ENCODE measurements at places on chromosomes 4 and X.

DNA sequence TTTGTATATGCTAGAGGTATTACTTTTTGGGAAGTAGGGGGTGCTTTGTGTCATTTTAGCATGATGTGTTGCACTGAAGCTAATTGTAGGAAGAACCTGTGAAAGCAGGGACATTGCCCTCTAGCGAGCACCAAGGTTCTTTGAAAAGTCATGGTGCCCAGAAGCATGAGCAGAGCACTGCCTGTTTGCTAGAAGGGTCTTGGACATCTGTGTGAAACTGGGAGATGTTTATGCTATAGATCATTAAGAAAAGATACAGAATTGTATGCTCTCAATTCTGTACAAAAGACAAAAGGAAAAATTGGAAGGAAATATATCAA, 14.7 kb downstream of the GRPR start:
- DNase-seq, result no peak

- no peak for DNase-seq
Measured at GRCh38 chr4:26116057-26116456, 202.0 kb downstream of the SMIM20 start.

GRCh38 chr4:96955226-96955625, 1115.3 kb downstream of the PDHA2 start:
- no peak for DNase-seq

DNA sequence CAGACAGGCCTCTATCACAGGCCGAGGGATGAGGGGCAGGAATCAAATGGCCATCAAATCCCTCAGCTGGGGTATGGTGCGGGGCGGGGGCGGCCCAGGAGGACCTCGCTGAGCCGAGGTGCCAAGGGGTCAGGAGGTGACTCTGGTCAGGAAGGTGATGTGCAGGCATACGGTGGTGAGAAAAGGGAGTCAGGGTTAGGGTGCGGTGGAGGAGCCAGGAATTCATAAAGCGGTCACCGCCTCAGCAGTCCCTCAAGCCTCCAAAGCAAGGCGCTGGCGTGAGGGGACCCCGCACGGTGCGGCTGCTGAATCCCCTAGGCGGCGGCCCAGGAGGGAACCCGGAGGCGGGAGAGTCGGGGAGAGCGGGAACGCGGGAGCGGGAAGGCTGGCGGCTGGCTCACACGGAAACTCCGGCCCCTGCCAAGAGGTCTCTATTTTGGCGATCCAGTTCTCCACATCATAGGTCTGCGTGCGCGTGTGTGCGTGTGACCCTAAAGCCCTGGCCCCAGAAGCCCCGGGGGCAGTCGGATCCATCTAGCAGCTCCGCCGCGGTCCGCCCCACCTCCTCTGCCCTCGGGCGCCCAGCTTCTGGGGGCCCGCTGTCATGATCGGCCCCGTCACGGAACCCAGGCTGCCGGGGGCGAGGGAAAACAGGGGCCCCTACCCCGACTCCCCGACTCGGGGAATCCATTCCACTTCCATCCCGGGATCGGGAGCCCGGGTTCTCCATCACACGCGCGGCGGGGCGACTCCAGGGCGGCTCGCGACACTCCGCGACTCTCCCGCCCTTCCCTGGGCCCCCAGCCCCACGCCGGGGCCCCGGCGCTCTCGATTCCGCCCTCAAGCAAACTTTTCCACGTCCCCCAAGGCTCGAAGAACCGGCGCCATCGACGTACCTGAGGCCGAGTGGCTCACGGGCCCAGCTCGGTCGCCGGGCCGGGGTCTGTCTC, 593 bp downstream of the ELF4 start:
- DNase-seq, result no peak

DNA sequence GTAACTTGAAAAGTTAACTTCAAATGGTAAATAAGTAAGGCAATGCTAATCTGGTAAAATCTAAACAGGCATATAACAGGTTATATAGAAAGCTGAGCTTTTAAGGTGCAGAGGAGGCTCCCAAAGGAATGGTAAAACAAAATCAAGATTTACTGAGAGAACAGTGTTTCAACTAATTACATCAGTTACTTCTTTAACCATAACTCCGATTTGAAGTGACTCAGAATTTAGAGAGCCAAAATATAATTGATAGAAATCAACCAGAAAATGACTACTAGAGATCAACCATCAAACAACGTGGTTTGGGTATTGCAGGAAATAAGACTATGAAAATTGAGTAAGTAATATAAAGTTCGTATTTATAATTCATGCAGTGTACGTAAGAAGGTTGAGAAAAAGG, 6.9 kb downstream of the G3BP2 start:
- DNase-seq, result no peak

DNA sequence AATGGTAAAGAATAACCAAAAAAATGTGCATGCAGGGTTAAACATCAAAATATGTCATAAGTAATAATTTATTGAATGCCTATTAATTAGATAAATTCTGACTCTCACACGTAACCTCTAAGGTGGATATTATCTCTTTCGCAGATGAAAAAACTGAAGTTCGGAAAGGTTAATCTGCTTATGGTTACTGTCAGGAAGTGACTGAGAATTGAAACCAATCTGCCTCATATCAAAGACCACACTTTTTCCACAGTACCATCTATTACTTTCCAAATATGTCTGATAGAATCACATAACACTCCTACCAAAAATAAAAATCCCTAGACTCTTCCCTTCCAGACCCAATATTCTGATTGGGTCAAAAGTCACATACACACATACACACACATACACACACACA, 6.2 kb downstream of the CHIC2 start:
- no peak for DNase-seq

DNA sequence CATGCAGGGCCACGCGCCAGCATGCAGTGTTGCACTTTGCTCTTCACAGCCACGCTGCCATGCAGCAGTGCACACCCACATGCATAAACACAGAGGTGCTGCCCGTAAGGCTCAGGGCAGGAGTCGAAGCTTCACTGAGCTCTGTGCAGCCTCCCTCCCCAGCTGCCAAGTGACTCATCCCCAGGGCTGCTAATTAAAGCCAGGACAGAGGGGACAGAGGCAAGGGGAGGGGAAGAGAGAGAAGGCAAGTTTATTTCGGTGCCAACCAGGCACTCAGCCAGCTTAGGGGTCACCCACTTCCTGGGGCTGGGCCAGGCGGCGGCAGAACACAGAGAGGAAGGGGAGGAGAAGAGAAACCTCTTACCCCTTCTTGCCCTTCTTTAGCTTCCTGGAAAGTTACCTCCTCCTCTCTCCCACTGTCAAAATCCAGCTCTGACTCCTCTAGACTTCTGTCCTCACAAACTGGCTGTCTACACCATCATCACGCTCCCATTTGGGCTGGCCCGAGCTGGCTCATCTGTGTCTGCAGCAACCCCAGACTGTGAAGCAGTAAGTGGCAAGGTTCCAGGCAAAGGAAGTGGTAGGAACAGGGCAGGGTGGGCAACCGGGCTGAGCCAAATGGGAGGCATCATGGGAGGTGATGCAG, 6.2 kb upstream of the IQSEC2 start:
- DNase-seq, result no peak

DNA sequence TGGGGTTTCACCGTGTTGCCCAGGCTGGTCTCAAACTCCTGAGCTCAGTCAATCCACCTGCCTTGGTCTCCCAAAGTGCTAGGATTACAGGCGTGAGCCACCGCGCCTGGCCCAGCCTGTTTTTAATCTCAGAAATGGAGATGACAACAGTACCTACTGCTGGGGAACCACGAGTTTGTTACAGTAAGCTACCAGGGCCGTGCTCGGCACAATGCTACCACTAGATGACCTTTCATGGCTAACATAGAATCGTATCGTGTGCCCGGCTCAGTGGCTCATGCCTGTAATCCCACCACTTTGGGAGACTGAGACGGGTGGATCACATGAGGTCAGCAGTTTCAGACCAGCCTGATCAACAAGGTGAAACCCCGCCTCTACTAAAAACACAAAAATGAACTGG, 90.8 kb upstream of the SLC34A2 start:
- DNase-seq, result no peak

GRCh38 chr4:74777531-74777930, 16.8 kb downstream of the BTC start:
- no peak for DNase-seq

GRCh38 chr4:182280436-182281111, 37.4 kb downstream of the TENM3 start:
- DNase-seq, result no peak

- DNase-seq, result no peak
Measured at GRCh38 chr4:174201871-174202270, 81.6 kb downstream of the FBXO8 start.

GRCh38 chrX:103311399-103311780, 600 bp upstream of the BEX2 start:
- no peak for DNase-seq

DNA sequence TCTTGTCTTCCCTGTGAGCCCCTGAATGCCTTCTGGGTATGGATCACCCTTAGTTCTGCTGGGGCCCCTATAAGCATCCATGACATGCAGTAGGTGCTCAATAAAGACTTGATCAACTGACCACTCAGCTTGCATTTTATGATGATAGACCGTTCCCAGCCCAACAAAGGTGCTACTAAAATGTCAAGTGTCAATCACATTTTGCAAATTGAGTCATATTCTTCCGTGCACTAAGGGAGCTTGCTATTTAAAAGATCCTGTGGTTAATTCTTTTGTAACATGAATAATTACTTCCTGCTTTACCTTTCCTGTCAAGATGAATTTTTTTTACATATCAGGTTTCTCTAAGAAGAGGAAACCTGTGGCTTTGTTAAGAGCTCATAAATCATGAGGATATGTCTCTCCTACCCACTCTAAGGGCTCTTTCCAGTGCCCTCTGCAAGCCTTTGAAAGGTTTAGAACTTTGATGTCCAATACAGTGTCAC, 47.6 kb downstream of the SH3KBP1 start:
- DNase-seq, result no peak

- no peak for DNase-seq
Measured at GRCh38 chr4:111400741-111401140, 744.5 kb upstream of the FAM241A start.

- DNase-seq, result no peak
Measured at GRCh38 chr4:92969650-92970379, 666.0 kb downstream of the GRID2 start.

DNA sequence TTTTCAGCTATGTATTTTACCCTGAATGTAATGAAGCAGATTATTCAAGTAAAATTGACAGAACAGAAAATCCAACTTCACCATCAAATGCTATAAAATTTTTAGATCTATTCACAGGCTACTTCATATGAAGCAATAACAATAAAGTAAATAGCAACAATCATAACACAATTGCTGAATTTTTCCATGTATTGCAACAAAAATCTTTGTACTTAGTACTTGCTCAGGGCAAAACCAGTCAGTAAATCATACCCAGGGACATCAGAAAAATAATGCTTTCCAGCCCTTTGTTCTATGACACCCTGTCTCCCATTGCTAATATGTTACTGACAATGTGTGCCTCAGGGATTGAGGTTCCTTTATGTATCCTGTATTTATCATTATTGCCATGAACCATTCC, 15.5 kb downstream of the TNIP3 start:
- DNase-seq, result no peak

- DNase-seq, result no peak
Measured at GRCh38 chrX:153459986-153460385, 10.4 kb downstream of the HAUS7 start.

DNA sequence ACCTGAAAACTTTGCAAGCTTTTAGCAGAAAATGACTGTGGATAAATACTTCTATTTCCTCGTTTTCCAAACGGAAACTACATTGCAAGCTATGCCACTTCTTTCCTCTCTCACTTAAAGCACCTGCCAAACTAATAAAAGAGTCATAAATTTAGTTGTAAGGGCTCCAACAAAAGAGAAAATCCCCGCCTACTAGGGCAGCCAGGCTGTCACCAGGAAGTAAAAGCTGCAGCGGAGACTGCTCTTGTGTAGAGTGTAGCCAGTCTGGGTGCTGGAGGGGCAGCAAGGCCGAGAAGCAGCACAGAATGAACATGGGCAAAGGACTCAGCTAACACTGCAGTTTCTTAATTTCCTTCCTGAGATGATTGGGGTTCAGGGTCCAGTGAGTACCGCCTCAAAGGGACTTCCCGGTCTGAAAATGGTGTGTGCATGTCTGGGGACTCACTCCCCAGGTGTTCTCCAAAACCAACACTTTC, 89.3 kb upstream of the MAML3 start:
- DNase-seq, result no peak

GRCh38 chr4:144954230-144954629, 143.8 kb downstream of the ANAPC10 start:
- DNase-seq, result no peak

DNA sequence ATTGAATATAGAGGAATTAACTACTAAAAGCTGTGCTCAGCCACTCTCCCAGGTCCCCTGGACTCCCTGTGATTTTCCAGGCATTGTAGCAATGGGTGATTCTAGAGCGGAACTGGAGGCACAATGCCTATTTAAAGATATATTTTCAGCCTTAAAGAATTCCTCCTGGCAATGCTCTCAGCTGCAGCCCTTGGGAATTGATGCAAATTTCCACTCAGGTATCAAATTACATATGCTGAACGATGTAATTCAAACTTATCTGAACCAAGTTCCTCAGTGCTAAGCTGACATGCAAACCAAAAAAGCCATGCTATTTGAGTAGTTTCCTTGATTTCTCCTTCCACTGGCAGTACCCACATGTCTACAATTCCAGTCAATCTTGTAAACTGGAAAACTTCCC, 86.3 kb upstream of the GABRA3 start:
- DNase-seq, result no peak

DNA sequence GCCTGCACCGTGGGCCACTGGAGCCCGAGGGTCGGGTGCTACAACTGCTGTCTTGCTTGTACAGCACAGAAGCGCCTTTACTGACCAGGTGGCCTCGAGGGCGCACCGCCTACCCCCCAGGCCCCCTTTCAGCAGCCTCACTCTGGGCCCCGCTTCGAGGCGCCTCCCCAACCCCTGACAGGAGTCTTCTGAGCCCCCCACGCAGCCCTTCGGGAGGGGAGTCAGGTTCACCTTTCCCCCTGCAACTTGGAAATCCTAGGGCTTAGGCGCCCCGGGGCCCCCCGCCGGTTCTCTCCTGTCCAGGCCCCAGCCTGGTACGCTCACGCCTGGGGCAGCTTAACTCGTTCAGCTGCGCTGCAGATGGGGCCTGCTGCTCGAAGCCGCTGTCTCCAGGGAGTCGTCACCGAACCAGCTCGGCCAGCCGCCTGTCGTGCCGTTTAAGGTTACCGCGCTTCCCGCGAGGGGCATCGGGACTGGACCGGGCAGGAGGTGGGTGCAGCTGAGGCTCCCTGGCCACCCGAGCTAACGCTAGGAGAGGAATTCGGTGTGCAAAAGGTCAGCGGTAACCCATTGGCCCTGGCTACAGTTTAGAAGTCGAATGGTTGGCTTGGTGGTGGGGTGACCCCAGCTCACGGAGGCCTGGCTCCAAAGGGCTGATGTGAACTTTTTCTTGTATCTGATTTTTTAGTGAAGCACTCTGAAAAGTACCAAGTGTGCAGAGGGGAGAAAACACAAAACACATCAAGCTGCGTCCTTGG, 58.9 kb upstream of the BCOR start:
- DNase-seq, result no peak

DNA sequence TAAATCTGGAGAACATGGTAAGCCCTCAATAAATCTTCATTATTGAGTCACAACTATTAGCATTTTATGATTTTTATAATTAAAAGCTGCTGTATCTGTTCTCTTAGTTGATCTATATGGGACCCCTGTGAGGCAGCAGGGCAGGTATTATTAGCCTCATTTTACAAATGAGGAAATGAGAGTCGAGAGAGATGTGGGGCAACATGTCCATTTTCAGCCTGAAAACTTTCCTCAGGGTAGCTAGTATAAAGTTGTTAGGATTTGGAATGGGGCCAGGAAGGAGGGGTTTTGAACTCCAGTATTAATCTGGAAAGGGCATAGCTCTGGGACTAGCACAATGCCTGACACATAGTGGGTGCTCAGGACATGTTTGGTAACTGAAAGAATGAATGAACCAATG, 191.7 kb upstream of the GPC4 start:
- DNase-seq, result no peak

Data from activated naive CD8-positive, alpha-beta T cell treated with anti-CD3 and anti-CD28 coated beads, Interleukin-2, amount 50 U/mL, for 16 hours (primary cell).